ENCODE measurements at places on chromosomes 13 and 19.
A peak's percentile ranks its signal among the peaks of the same experiment; 100 is the strongest.

- DNase-seq, result no peak
Measured at GRCh38 chr13:44976949-44977583, 12.2 kb downstream of the NUFIP1 start.

DNA sequence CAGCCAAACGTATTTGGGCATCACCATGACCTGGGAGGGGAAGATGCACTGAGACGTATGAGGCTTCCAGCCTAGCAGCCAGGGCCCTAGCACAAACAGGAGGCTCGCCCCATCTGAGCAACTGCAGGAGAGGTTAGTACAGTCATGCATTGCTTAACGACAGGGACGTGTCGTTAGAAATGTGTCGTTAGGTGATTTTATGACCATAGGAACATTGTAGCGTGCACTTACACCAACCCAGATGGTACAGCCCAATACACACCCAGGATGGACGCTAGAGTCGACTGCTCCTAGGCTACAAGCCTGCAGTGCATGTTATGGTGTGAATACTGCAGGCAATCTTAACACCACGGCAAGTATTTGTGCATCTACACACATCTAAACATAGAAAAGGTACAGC, 9.3 kb downstream of the CD177 start:
- DNase-seq, result no peak

- no peak for DNase-seq
Measured at GRCh38 chr13:97000295-97000925, 6.1 kb upstream of the OXGR1 start.

GRCh38 chr13:53946500-53946899, 917.9 kb downstream of the OLFM4 start:
- no peak for DNase-seq

- no peak for DNase-seq
Measured at GRCh38 chr19:27846944-27847343, 1366.0 kb downstream of the UQCRFS1 start.

DNA sequence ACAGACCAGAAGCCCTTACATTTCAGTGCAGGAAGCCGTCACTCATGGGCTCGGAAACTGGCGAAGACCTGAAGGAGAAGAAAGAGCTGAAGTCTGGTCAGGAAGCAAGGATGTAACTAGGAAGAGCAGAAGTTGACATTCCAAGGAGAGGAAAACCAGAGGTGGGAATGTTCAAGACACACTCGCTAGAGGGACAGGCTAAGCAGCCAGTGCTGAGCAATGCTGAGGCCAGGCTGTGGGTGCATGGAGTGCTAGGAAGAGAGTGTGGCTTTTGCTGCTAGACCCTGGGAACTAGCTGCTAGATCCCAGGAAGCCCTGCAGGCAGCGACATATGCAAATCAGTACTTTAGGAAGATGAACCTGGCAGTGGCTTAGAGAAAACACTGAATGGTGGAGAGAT, 12.1 kb upstream of the URAD start:
- no peak for DNase-seq

GRCh38 chr19:44598880-44599279, 14.5 kb upstream of the IGSF23 start:
- no peak for DNase-seq

DNA sequence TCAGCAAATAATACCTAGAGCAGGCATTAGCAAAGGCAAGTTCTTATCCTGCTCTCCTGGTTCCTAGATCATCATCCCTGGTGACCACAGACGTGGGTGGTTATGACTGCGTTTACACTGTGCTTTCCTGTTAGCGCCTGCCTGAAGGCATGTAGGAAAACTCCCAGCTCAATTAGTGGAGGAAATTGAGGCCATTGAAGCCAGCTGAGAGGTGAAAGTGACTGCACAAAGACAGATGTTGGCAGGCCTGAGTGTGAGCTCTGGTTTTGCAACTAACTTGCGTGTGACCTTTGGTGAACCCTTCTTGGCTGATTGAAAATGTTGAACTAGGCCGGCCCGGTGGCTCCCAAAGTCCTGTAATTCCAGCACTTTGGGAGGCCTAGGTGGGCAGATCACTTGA, 17.5 kb upstream of the NWD1 start:
- DNase-seq, result no peak

GRCh38 chr13:32202268-32202667, 112.9 kb downstream of the ZAR1L start:
- no peak for DNase-seq

- no peak for DNase-seq
Measured at GRCh38 chr13:98013241-98013640, 59.8 kb downstream of the IPO5 start.

GRCh38 chr19:46907880-46908279, 47.1 kb downstream of the ARHGAP35 start:
- no peak for DNase-seq

GRCh38 chr13:101545521-101545920, 93.0 kb downstream of the ITGBL1 start:
- DNase-seq, result no peak

DNA sequence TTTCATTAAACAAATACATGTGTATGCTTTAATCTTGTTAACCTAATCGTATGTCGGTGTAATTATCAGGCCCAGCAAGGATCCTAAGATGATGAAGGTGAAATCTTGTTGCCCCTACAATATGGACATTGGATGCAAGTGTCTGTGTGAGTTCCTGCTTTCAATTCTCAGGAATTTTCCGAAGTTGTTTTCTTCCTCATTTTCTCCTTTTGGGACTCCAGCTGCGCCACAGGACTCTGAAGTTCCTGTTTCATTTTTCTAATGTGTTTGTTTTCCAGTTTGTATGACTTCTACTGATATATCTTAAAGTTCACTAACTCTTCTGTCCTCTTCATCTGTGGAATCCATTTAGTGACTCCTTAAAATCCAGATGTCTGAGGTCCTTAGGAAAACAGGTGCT, 11.9 kb upstream of the OR7D2 start:
- DNase-seq, result no peak

- DNase-seq, result no peak
Measured at GRCh38 chr19:56608274-56608964, 13.3 kb downstream of the ZNF71 start.

DNA sequence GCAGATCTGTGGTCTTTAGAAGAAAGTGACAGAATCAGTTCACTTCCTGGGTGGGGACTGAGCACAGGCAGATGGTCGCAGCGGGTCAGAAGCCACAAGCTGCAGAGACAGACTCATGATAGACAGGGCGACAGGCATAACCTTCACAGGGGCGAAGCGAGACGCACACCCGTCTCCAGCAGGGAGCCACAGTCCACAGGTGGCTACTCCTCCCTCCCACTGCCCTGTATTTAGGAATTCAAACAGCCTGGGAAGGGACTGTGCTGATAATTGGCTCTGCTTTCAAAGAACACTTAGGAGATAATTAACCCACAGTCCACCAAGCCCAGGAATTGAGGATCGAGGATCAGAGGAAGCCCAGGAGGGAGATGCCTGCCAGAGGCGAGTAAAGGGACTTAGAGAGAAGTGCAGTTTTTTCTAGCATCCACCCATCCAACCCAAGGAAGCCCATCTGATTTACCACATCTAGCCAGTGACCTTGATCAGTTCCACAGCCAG, 23.2 kb downstream of the RFX2 start:
- peak; percentile 68 for DNase-seq

GRCh38 chr19:57578487-57579205, at the start of gene ZNF416:
Gene ZNF416, minus strand, starts transcription at chr19:57578911. Its CDS starts 207 bp downstream, at chr19:57578704.
- peak; percentile 99 for DNase-seq

Data from GM10248 (cell line).